Posterior vena cava (tissue), 2 donors: ENCODE measurements at places on chromosomes 7 and 10. TPM values are rescaled to one million over a fixed set of nuclear protein-coding genes. Genes with fewer than 3 reads are reported as not detected.

Gene ANKRD1
- 43.7 TPM for total RNA-seq

Gene GALNT17
- total RNA-seq = 22.0 TPM

Gene CCDC172
- not detected for total RNA-seq

Gene PALD1
- 6.7 TPM for total RNA-seq

Gene GPR15LG
- total RNA-seq = not detected

Gene FOXP2
- 9.9 TPM for total RNA-seq

Gene SHTN1
- 11.9 TPM for total RNA-seq

Gene RTKN2
- total RNA-seq = 0.19 TPM

Gene KAZALD1
- 6.5 TPM for total RNA-seq

Gene MYOZ1
- 3.3 TPM for total RNA-seq

Gene PTF1A
- total RNA-seq = not detected

Gene OR6B1
- not detected for total RNA-seq

Gene HTR5A
- total RNA-seq = not detected

Gene ANKRD30A
- not detected for total RNA-seq

Gene FRAT2
- 4.3 TPM for total RNA-seq

Gene CALML3
- not detected for total RNA-seq

Gene LRIT1
- not detected for total RNA-seq

Gene HOGA1
- 4.1 TPM for total RNA-seq

Gene VSTM4
- 14.9 TPM for total RNA-seq

Gene SPDYE2
- not detected for total RNA-seq

Gene TAS2R5
- total RNA-seq = 0.90 TPM

Gene IL15RA
- total RNA-seq = 16.9 TPM

Gene GSAP
- total RNA-seq = 9.7 TPM

Gene CCDC3
- total RNA-seq = 108 TPM

Gene MBLAC1
- total RNA-seq = 1.7 TPM

Gene TYW1B
- total RNA-seq = 1.6 TPM

Gene TIMM23B
- 17.3 TPM for total RNA-seq

Gene EIF5AL1
- 0.37 TPM for total RNA-seq

Gene OPN4
- total RNA-seq = not detected

Gene KLLN
- 0.88 TPM for total RNA-seq

Gene RBM33
- total RNA-seq = 48.8 TPM

Gene HIP1
- total RNA-seq = 27.0 TPM

Gene TSPAN15
- total RNA-seq = 44.6 TPM

Gene JAKMIP3
- total RNA-seq = 0.62 TPM

Gene CRTAC1
- total RNA-seq = 24.5 TPM

Gene SPDYE9
- total RNA-seq = not detected

Gene PPP1R3A
- total RNA-seq = not detected

Gene DIP2C
- total RNA-seq = 39.3 TPM

Gene ACTL6B
- total RNA-seq = not detected

Gene RARRES2
- 153 TPM for total RNA-seq

Gene TUBAL3
- not detected for total RNA-seq

Gene DRGX
- total RNA-seq = not detected

Gene CCL24
- not detected for total RNA-seq

Gene DKK1
- 8.1 TPM for total RNA-seq
